Effector CD4-positive, alpha-beta T cell (primary cell): ENCODE measurements at places on chromosomes 6 and 20.

DNA sequence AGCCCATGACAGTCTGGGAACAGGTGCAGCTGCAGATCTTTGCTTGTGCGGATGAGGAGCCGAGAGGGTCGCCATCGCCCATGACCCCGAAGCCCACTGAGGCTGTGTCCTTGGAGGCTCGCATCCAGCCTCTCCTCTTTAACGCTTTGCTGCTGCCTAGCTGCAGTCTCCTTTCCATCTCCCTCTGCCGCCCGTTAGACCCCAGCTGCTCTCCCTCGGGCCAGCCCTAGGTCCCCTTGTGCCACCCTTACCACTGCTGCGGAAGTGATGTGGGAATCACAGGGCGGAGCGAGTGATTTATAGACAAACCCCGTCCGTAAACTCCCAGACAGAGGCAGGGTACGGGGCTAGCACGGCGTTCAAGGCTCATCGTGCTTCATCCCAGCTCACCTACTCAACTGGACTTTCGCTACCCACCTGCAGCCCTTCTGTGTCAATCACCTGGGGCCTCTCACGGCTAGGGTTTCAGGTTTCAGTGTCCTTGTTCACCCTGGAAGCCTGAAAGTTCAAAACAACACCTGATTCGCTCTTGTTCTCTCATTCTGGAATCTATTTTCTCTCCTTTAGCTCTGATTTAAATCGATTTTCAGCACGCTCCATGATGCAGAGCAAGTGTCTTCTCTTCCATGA lies 76.1 kb downstream of the PAX1 start:
- DNase-seq = no peak

DNA sequence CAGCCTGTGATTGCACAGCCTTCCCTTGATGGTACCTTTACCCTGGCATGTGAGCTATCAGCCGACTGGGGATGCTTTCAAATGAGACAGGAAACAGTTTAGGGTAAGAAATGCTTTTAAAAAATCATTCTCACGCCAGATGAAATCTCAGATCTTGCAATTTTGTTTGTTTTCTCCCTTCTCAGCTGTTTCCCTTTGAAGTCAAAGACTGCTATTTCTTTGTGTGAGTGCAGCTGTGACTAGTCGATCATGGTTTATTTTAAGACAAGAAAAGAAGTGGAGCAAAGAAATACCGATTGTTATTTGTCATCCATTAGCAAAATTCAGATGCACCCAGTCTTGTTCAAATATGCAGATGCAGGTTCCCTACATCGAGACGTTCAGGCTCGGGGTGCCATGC lies 489.7 kb downstream of the QKI start:
- DNase-seq = no peak

DNA sequence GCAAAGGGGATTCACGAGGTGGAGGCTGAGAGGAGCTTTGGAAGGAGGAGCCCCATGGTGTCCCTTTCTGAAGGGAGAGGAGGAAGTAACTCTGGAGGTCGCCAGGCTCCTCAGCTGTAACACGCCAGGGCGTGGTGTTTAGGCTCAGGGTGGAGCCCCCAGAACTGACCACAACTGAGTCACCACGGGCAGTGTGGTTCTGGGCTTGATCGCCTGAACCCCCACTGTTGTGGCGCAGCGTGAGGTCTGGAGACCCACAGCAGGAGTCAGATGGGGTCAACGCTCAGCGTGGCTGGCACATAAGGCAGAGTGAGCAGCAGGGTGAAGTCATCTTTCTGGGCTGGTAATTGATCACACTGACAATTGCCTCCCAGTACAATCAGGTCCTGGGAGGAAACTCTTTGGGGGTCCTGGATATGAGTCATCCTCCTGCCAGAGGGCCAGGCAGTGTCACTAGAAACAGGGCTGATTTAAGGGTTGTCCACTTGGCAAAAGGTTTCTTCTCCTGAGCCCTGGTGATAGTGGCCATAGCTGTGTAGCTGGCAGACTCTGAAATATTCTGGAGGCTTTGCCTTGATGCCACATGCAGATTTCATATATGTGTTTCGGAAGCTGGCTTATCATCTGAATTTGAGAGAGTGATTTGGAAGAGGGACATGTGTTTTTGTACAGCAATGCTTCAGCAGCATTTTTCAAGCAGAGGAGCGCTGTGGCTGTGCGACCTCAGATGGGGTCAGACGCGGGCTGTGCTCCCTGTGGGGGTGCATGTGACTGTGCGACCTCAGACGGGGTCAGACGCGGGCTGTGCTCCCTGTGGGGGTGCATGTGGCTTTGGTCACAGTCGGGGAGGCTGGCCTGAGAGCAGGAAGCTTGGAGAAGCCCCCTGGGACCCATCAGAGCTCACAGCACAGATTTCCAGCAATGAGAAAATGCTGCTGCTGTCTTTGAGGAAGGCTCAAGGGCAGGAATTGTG lies 50.0 kb downstream of the SYNJ2 start:
- no peak for DNase-seq

GRCh38 chr20:23123886-23124285 lies 37.8 kb upstream of the CD93 start:
- no peak for DNase-seq

- DNase-seq = no peak
Measured at GRCh38 chr20:47809161-47809960, 24.1 kb upstream of the SULF2 start.

DNA sequence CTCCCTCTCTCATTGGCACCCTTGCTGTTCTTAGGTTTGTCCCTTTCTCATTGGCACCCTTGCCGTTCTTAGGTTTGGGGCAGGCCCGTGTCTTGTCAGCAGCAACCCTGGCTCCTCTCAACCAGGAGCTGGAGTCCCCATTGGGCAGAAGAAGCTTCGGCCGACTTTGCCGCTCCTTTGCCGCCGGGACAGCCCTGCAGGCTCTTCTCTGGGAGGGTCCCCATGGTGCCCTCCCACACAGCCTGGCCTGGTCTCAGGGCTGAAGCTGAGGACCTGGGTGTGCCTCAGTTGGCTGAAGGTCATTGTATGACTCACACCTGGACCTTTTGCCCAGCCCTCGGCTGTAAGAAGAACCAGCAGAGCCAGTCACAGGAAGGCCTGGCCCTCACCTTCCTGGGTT lies 59.6 kb downstream of the PPP1R14C start:
- DNase-seq = no peak

- DNase-seq = no peak
Measured at GRCh38 chr6:22401206-22401605, 104.4 kb upstream of the PRL start.

GRCh38 chr6:144816936-144817335 lies 531.8 kb downstream of the UTRN start:
- no peak for DNase-seq

- DNase-seq = no peak
Measured at GRCh38 chr20:20009784-20010253, 7.3 kb upstream of the NAA20 start.

GRCh38 chr6:101398716-101399615 lies 5.5 kb downstream of the GRIK2 start:
- DNase-seq = no peak

DNA sequence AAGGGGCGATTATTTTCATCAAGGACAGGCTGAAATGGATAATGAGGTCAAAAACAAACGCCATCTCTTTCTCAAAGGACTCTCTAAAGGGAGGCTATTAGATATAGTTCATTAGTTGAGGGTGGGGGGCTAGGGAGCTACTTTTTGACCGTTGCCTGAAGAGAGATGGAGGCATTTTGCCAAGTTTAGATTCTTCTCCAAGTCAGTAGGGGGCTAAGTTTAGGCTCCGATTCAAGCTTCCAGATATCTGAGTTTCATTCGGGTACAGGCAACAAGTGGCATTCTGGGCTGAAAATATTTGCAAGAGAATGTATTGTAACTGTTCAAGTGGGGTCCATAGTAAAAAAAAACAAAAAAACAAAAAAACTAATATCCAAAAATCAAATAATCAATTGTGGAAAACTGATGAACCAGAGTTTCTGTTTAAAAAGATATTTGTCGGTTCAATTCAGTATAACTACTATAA lies 43.4 kb upstream of the PIM1 start:
- no peak for DNase-seq

- DNase-seq = no peak
Measured at GRCh38 chr20:2144850-2145249, 43.2 kb downstream of the STK35 start.

DNA sequence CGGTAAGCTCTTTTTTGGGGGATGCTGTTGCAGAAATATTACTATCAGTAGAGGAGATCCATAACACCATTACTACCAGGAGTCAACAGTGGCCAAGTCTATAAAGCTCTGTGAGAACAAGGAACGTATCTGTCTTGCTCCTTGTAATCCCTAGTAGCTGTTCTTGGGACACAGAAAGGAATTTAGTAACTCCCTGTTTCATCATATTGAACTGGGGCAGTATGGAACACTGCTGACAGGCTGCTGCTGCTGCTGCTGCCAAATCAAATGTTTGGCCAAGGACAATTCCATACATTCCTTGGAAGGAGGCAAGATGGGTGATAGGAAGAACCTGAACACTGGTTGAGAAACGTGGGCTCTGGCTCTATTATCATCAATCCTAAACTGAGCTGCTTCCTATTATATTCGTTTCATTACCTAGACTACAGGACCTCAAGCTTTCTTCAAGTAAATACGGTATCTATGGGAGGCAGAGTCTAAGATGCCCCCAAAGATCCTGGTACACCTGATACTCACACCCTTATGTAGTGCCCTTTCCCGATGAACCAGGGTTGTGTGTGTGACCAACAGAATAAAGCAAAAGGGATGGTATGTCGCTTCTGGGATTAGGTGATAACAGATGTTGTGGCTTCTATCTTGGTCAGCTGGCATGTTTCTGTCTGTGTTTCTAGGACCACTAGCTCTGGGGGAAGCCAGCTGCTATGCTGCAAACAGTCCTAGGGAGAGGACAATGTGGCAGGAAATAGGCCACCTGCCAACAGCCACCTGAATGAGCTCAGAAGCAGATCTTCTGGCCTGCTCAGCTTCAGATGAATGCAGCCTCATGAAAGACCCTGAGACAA lies 39.5 kb downstream of the ELOVL5 start:
- DNase-seq = no peak

GRCh38 chr6:66478705-66479104 lies 771.7 kb upstream of the EYS start:
- no peak for DNase-seq

DNA sequence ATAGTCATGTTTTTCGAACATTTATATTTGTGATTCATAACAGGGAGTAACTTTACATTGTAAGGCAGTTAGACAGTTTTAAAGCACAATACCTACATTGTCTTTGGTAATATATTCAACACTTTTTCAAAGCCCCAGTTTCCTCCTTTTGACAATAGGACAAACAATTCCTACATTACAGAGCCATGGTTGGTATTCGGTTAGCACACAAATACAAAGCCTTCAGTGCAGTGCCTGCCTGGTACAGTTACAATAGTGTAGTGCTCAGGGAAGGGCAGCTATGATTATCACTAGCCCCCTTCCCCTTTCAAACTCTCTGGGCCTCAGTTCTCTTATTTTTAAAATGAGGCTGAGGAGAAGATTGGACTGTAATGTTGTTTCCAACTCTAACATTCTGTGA lies 207.8 kb downstream of the TPBG start:
- DNase-seq = no peak

GRCh38 chr20:4136078-4136966 lies 121.0 kb upstream of the RNF24 start:
- no peak for DNase-seq

GRCh38 chr6:158596861-158597260 lies 37.0 kb downstream of the TMEM181 start:
- no peak for DNase-seq

DNA sequence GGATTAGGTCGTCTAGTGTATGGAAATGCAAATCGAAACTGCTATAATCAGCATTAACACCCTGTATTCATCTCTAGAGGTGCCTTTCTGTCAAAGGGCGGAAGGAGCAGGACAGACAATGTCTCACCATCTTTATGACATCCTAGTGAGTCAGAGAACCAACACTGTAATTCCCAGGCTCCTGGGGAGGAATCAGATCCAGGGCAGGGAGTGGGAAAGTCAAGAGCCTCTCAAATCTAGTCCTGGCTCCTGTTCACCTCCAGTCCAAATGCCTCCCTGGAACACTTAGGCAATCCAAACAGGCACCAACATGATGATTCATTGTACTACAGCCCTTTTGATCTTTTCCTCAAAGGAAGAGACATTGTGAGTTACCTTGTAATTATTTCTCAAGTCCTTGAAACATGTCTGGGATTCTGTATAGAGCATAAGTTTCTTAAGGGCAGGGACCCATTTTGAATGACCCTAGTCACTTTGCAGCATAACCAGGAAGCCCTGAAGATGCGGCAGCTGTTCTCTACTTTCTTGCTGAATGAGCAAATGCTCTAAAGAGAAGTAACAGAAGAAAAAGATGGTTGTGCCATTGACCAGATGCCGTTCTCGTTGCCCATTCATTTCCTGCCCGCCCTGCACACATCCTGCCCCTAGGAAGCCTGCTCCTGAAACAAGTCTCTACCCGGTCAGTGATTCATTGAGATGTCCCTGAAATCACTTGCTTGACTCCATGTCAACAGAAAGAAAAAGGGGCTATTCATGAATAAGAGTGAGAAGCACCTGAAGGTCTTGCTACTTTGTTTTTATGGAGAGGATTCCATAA lies 112.8 kb upstream of the JARID2 start:
- no peak for DNase-seq

DNA sequence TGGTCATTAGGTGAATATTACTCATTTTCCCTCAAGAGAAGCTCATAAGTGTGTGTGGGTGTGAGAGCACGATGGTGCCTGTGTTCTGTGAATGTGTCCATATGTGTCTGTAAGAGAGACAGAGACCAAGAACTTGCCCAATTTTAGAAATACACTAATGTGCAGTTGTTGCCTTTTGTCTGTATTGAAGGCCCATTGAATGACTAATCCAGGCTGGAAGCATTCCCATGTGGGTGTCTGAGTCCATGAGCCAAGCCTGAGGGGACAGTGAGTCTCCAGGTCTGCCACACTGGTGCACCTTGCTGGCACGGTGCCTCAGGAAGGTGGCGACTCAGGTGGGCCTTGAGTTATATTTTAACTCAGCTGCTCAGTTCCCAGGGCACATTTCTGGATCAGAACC lies 25.5 kb upstream of the ASXL1 start:
- no peak for DNase-seq

DNA sequence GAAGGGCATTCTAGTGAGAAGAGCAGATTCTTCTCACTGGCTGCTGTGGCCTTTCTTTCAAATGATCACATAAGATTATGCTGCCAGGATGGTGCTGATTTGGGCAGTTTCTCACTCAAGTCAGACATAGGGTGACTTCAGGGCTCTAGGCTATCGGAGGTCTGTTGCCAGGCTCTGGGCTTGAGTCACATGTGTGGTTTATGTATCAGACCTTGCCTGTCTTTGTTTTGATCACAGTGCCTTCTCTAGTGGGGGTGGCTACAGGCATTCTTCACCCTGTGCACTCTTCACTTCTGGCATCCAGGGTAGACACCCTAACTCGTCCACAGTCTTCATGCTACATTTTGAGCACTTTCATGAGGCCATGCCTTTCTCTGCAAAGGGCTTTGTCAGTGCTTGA lies 823.7 kb upstream of the MAN1A1 start:
- no peak for DNase-seq

DNA sequence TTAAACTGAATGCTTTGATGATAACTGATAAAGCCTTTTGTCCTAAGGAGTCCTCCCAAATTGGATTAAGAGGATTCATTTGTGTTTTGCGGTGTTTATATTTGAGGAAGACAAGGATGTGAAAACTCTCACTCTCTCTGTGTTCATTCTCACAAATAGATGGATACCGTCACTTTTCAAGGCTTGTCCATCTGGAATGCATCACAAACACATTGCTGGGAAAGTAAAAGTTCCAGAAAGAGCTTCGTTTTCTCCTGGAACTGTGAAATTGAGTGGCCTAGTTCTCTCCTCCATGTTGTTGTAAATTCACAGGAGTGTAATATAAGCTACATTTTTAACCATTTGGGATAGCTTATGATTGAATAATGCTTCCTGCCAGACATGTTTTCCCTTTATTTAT lies 581.6 kb upstream of the FLRT3 start:
- DNase-seq = no peak
